Hematopoietic multipotent progenitor cell treated with erythropoietin and hydrocortisone succinate and interleukin-3 and kit ligand, for 8 days (in vitro differentiated cells): ENCODE measurements at places on chromosomes 4 and X.
A peak's percentile ranks its signal among the peaks of the same experiment; 100 is the strongest.

DNA sequence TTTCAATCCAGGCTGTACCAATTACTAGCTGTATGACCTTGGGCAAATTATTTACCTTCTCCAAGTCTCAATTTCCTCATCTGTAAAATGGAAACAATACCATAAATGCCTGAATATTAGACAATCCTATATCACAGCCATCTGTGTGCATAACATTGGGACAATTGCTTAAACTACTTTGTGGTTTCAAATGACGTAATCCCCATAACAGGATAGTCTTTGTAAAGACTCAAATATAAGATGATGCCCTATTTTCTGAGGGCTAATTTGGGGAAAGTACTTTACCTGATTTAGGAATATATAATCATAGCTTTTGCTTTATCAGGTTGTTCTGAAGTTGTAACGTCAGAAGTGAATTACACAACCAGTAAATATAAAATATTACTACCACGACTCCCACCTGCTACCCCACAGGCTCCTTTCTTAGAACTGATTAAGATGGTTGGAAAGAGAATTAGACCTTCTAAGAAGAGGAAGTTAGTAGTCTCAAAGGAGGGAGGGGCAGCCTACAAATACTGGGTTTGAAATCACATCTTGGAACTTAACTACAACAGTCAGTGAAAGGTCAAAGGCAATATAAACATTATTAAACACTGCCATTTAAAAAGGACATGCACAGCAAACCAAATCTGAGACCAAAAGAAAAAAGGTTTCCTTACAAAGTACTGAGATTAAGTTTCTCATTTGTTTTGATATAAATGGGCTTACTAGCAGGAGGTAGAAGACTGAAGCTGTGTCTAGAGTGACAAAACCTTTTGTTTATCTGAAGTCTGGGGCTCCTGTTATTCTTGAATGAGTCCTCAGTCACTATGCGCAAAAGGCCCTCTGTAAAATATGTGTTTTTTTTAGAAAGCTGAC, 215.0 kb downstream of the SCFD2 start:
- DNase-seq: no peak

GRCh38 chrX:3514996-3515395, 168.5 kb upstream of the MXRA5 start:
- DNase-seq: no peak

- no peak for DNase-seq
Observed at GRCh38 chr4:5054532-5054931, 3.3 kb downstream of the STK32B start.

DNA sequence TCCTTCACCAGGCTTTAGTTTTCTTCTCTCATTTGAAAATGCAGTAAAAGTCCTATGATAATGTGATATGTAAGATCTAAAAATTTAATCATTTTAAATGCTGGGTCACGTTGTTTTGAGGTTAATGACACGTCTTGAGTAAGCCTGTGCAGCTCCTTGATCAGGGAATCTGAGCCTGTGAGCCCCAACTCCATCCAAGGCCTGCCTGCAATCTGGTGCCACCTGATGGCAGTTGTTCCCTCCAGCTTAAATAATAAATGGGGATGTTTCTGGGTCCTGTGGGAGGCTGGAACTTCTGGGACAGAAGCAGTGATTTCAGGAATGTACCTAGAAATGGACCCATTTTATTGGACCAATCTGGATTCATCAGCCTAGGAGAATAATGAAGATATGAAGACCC, 455.4 kb upstream of the ADGRL3 start:
- no peak for DNase-seq

DNA sequence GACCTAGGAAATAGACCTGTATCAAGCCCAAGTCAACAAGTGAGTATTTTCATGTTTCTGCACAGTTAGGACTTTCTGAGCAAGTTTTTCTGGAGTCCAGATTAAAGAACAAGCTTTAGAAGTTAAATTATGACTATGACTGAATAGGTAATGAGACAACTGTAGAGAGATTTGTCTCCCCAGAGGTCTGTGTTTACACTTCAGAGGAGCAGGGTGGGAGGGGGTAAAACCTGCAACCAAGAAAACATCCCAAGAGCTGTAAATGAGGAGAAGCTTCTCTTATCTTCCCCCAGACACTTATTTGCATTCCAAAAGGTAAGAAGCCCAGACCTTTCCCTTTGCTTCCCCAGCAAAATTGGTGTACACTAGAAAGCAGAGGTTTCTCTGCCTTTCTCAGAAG, 22.1 kb upstream of the CEP135 start:
- no peak for DNase-seq

DNA sequence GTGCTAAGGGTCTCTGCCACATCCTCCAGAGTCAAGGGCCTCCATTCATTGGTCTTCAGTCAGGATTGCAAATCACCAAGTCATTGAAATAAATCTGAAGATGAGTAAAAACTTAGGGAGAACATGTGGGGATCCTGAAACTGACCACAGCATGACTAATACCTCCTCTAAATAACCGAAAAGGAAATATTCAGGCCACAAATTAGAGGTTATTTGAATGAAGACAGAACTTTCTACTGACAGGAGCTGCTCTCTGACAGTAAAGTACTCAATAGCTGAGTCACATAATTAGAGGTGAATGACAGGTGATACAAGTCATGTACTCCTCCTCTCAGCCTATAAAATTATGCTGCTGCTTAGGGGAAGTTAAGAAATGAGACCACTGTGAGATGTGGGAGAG, 240.2 kb upstream of the F9 start:
- no peak for DNase-seq

- no peak for DNase-seq
Observed at GRCh38 chr4:53935780-53936179, 128.6 kb downstream of the CHIC2 start.

GRCh38 chr4:56445699-56446098, 9.6 kb downstream of the PAICS start:
- no peak for DNase-seq

GRCh38 chrX:130260316-130260715, 8.4 kb downstream of the ZNF280C start:
- no peak for DNase-seq

GRCh38 chrX:147183161-147183560, 368.6 kb upstream of the CXorf51A start:
- DNase-seq: peak; percentile 19

- DNase-seq: no peak
Observed at GRCh38 chr4:79898055-79898454, 175.0 kb downstream of the ANTXR2 start.

- DNase-seq: no peak
Observed at GRCh38 chrX:155819525-155819924, 61.6 kb upstream of the VAMP7 start.

DNA sequence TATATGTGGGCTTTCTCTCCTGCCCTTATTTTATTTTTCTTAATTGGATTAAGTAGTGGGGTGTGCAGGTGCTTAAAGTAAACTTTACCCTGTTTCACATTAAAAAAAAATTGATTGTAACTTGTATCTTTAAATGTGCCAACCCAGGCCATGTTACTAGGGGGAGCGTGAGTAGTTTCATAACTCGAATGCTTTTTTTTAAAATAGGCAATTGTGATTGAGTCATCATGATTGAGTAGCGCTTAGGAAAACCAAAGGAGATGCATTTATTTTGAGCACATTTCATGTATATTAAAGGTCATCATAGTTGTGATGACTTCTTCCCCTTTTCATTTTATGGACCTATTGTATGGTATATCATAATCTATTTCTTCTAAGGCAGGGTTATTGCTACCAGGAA, 32.2 kb downstream of the GPAT3 start:
- no peak for DNase-seq

DNA sequence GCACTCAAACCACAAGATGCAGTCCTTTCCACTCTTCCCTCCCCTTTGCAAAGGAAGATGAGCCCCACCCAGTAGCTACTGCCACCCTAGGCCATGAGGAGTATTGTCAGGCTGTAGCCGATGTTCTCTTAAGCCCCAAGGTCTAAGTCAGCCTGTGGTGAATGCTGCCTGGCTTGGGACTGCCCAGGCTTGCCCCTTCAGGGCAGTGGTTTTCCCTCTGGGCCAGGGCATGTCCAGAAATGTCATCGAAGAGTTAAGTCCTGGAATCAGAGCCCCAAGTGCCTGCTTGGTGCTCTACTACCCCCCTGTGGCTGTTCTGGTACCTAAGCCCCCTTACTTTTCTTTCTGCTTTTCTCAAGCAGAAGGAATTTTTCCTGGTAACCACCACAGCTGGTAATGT, 11.8 kb upstream of the PGK1 start:
- DNase-seq: peak; percentile 60

DNA sequence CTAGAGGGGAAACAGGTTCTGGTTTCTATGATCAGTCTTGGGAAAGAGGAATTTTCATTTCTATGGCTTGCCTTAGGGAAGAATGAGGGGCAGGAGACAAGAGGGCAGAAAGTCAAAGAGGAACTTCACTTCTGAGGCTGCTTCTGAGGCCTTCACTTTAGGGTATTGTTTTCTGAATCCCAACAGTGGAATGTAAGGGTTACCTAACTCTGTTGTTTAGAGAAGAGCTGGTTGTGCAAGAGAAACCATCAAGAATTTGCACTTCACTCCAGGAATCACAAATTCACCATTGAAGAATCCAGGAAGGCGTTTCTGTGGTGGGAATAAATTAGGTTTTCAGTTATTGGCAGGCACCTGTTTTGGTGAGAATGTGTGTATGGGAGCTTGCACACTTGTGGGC, 126.7 kb upstream of the AMOT start:
- DNase-seq: no peak

- DNase-seq: no peak
Observed at GRCh38 chrX:11683057-11683456, 17.3 kb upstream of the ARHGAP6 start.

DNA sequence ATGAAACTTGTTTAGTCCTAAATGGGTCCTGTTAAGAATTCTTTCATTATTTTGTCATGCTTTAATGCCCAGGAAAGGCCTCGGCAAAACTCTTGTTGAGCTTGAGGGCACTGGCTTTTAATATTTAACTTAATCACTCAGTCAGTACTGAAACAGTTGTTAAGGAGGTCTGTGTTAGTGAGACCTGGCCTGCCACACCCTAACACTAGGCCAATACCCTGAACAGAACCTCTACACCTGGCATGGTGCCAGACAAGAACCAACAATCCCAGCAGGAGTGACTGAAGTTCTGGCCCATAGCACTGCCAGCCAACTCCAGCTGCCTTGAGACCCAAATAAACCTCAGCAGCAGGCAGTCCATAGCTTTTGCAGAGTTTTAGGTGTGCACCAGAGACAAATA, 85.7 kb upstream of the ITM2A start:
- DNase-seq: no peak

- no peak for DNase-seq
Observed at GRCh38 chr4:77021614-77022089, 54.1 kb downstream of the CCNI start.

DNA sequence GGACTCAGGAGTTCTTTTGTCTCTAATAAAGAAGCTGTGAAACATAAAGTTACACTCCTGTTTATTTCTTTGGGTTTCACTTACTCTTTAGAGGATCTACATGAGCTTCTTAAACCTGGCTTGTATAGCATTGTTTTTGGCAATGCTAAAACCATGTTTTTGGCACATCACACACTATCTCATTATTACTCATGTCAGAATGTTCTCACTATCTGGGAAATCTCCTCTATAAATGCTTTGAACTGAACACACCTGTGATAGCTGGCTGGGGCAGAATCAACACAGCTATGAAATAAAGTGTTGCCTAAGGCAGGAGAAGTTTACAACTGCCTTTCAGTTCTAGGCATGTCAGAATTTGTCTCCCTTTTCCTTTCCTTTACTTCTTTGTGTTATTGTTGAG, 52.6 kb downstream of the SULT1B1 start:
- DNase-seq: no peak

- no peak for DNase-seq
Observed at GRCh38 chr4:146098978-146099377, 76.5 kb upstream of the LSM6 start.

- no peak for DNase-seq
Observed at GRCh38 chrX:120653000-120653399, 23.1 kb upstream of the C1GALT1C1 start.

- no peak for DNase-seq
Observed at GRCh38 chr4:37999000-37999716, 39.0 kb downstream of the PTTG2 start.

DNA sequence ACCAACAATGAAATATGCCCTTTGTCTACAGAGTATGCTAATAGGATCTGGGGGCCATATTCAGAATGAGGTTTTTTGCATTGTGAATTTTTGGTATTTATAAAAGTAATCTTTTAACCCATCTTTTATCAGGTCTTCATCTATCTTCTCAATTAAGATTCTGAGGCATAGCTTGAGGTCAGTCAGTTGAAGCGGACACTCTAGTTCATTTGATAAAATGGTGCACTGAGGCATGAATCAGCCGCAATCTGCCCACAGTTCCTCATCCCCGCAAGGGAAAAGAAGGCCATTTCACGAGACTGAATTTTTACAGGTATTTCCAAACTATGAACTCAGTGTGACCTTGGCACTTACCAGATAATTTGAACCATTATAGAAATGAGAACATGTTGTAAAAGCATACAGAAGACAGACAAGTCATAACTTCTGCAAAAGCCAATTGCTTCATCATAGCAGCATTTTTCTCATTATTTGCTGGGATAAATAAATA, 19.3 kb upstream of the VCX2 start:
- no peak for DNase-seq

DNA sequence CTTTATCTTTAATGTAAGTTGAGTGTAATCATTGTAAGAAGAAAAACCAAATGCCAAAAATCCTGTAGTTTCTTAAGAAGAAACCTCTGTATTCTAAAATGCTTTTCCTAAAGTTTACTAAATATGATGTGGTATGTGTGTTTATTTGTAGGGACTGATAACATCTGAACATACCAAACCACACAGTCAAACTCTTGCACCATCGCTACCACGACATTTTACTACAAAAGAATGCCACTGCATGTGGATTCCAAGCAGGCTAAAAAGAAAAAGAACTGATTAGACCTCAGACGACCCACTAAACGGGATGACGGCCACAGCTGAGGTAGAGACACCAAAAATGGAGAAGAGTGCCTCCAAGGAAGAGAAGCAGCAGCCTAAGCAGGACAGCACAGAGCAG, 46.1 kb downstream of the LAS1L start:
- DNase-seq: no peak

DNA sequence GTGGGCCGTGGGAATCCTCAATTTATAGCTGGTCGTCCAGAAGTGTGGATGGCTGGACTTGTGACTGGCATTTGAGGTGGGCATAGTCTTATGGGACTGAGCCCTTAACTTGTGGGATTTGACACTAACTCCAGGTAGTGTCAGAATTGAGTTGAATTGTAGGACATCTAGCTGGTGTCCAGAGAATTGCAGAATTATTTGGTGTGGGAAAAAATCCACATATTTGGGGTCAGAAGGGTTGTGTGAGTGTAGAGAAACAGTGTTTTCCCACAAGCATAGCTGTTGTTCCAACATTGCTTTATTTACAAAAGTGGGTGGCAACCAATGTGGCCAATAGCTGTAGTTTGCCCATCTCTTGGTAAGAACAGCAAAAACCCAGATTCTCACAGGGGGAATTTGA, 91.3 kb downstream of the MOSPD2 start:
- DNase-seq: no peak
